ENCODE measurements at places on chromosomes 5 and 9.

DNA sequence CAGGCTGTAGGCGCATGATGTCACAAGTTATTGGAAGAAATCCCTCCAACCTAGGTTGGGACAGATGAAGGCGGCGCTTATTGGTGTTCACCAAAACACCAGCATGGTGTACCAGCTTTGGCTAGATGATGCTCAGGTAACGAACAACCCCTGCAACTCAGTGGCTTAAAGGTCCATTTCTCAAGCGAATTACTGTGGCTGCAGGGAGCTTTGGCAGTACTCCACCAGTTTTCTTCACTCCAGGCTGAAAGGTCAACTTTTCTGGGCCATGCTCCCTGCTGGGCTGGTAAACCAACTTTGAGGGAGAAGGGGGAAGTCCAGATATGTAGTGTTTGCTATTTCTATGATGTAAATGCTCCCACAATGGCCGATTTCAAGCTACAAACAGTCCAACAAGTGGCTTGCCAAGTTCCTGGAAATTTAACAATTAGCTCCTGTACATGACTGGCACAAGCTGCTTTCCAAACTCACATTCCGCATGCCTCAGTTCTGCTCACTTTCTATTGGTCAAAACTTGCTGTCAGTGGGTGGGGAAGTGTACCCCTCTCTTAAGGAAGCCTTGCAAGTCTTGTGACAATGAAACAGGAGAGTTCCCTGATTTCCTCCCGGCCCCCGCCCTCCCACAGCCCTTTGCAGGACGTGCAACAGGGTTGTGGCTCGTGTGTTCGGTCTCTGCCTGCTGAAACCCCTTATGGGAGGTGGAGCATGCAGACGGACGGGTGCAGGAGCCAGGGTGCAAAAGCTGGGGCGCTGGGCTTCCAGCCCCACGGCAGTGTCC is 588 bp upstream of the ZBED3 start:
- DNase-seq, result no peak

DNA sequence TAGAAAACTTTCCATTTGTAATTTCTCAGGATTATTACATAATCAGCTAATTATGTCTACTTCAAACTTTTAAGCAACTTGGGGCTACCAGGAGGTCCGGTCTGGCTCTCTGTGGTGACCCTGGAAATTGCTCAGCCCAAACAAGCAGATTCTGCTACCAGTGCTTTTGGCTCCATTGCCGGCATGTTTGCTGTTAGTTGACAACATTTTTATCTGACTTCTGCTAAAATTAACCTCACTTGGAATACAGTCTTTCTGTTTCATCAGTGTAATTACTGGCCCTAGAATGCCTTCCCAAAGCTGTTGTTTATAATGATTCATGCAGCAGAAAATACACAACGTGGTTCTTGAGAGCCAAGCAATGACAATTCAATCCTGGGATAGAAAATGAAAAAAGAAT is 38.5 kb upstream of the FAM81B start:
- no peak for DNase-seq

GRCh38 chr9:15426019-15426418 is 3.3 kb downstream of the SNAPC3 start:
- DNase-seq, result no peak

- DNase-seq, result no peak
These were observed 586 bp upstream of the FCHO2 start for GRCh38 chr5:72955143-72955767.

- DNase-seq, result no peak
These were observed 29.1 kb upstream of the CEP72 start for GRCh38 chr5:582936-583635.

DNA sequence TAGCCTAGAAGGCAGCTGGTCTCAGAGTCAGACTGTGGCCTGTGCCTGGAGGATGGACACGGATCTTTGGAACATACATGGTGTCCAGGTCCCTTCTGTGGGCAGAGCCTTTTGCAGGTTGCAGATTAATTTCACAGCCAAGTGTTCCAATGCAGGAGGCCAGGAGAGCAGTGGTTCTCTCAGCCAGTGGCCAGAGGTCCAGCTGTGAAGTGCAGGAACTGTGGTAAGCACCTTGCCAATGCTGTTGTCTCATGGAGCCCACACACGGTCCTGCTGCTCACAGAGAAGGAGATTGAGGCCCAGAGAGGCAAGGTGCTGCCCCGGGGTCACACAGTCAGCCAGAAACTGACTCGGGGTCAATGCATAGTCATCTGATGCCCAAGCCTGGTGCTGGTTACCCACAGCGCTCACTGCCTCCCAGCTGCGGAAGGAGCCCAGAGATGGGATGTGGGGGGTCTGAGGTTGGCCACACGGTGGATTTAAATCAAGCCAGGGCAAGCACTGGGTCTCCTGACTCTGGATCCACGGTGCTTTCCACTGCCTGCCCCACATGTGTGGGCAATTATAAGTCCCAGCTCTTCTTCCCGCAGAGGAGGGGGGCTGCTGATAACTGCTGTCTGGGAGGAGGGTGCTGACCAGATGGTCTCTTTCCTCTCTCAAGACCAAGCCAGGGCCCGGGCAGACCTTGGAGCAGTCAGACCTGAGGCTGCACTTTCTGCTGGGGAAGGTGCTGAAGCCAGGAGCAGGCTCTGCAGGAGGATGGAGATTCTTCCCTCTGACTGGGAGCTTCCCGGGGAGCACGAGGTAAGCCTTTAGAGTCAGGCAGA is 2.8 kb downstream of the PDGFRB start:
- no peak for DNase-seq

All from CD4-positive, alpha-beta T cell treated with Interleukin-21 for 1 hour (primary cell).